Stimulated activated CD8-positive, alpha-beta memory T cell treated with anti-CD3 and anti-CD28 coated beads, Interleukin-4, amount 100 ng/mL, for 1 hour (primary cell): ENCODE measurements at places on chromosomes 6 and 20.

DNA sequence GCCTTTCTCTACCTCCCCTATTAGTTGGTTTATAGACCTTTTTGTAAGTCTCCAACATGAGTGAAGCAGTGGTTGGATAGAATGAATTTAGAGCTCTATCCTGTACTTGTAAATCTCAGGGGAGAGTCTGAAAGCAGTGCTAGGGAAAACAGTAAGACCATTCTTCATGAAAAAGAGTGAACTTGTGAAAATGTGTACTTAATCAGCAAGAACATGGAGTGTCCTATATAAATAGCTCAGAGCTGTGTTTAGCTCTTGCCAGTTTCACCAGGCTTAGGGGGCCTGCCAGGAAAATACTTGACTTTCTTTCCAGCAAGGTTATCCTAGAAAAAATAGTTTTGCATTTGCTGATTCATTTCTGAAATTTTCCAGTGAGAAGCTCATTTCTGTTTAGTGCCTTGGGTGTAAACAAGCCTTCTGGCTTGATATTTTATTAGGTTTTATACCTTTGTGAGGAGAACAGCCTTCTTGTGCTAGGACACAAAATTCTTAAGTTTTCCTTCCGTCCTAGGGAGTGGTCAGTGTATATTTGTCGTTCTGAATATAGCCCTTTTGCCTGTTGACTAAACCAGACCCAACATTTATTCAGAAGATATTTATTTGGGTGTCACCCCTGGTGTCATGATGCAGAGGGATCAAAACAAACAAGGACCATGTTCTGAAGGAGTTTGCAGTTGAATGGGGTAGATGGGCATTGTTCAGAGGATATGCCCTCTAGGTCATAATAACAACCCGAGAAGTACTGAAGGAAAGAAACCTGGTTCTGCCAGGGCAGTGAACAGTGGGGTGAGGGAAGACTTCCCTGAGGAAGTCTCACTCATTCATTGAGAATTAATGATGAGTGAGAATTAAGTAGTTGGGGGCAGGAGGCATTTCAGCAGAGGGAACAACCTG, 7.6 kb downstream of the ARFGEF2 start:
- no peak for DNase-seq

GRCh38 chr6:165059032-165059431, 250.4 kb downstream of the C6orf118 start:
- DNase-seq, result no peak

GRCh38 chr6:692356-692851, 535 bp downstream of the EXOC2 start:
- peak; percentile 56 for DNase-seq

DNA sequence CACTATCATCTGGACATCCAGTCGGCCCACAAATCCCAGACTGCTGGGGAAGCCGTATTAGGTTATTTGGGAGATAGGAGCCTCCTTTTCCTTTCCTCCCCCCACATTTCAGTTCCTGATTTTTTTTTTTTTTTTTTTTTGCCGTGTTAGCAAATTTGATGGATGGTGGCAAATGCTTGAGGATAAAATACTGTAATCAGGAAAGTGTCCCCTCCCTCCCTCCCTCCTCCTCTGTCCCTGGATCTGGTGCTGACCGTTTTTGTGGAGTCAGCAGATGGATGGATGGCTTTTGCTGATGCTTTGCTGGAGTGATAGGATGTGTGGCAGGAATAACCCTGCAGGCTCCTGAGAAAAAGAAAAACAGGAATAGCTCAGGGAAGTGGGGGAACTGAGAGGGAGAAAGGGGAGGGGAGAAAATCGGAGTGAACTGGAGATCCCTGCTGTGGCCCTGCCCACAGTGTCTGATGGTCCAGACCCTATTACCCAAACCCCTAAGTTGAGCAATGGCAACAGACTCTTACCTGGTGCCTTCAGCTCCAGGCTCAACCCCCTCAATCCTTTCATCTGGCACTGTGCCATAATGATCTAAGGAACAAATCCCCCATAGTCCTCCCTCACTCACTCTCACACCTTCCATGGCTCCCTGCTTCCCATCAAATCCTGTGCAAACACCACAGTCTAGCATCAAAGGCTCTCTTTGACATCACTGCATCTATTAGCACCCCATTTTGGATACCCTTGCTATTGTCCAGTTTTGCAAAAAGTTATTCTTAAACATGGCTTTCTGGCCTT, 277.3 kb upstream of the CHD6 start:
- no peak for DNase-seq

GRCh38 chr6:166169549-166170421, 2.1 kb upstream of the TBXT start:
- no peak for DNase-seq

DNA sequence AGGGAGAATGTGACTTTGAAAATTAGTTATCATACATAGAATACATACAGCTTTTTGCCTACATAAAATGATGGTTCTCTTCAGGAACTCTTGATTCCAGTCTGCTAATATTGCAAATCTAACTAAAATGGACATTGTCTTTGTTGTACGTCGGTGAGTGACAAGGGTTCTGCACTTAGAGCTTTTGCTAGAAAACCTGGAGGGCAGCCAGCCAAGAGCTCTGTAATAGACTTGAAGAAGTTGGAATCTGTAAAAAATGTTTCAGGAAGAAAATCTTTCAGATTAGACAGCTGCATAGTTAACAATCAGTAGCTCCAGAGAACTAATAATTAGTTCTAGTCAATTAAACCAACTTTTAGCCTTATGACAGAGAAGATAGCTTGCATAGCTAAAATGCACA, 138.3 kb downstream of the FLRT3 start:
- DNase-seq, result no peak

GRCh38 chr20:4369119-4369797, 352.5 kb upstream of the PRND start:
- DNase-seq, result no peak

- no peak for DNase-seq
Observed at GRCh38 chr6:160883560-160883959, 108.0 kb upstream of the MAP3K4 start.

DNA sequence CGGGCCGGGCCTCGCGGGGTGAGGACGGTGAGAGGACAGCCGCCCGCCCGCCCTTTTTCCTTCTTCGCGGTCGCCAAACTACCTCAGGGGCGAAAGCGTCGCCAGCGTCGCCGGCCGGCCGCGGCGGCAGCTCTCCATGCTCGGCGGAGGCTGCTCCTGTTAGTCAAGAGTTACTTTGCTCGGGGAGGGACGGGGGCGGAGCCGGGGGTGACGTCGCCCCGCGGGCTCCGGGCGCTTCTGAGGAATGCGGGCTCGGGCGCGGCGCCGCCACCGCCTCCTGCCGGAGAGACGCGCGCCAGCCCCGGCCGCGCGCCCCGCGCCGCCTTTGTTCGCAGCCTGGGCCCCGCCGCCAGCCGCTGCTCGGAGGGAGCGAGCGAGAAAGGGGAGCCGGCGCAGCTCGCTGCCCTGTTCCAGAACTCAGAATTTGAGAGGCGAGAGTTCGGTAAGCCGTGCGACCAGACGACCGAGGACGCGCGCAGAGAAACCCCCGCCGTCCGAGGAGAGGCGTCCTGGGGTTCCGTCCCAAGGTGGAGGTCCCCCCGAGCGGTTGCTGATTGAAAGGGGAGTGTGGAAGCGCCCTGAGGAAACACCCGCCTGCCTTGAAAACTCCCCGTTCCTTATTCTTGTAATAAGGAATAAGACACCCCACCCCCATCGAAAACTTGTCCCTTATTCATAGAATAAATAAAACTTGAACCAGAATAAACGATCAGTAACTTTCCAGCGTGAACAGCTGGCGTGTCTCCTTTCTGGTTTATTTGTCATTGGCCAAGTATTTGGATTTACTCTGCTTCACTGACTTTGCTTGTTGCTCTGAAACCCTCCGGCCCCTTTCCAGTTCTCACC, at the start of gene PTPRK:
Gene PTPRK (minus strand): TSS at position 164 of the 846 bp plus-strand sequence. CDS start 241 bp downstream, outside the sequence.
- DNase-seq, result peak; percentile 73

GRCh38 chr6:56947924-56948323, 7.0 kb upstream of the BEND6 start:
- no peak for DNase-seq

DNA sequence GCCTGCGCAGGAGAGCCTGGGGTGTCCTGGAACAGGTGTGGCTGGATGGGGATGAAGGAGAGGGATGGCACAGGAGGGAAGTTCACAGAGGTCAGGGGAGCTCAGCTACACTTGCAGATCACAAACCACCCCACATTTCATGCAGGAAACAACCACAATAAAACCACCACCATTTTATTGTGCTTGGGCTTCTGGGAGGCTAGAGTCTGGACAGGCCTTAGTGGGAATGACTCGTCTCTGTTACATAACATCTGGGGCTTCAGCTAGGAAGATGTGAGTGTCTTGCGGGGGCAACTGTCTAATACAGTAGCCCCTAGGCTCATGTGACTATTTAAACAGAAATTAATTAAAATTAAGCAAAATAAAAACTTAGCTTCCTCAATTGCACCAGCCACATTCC, 33.4 kb downstream of the SNX5 start:
- no peak for DNase-seq

GRCh38 chr20:31841928-31842327, 3.5 kb downstream of the FOXS1 start:
- DNase-seq, result no peak

DNA sequence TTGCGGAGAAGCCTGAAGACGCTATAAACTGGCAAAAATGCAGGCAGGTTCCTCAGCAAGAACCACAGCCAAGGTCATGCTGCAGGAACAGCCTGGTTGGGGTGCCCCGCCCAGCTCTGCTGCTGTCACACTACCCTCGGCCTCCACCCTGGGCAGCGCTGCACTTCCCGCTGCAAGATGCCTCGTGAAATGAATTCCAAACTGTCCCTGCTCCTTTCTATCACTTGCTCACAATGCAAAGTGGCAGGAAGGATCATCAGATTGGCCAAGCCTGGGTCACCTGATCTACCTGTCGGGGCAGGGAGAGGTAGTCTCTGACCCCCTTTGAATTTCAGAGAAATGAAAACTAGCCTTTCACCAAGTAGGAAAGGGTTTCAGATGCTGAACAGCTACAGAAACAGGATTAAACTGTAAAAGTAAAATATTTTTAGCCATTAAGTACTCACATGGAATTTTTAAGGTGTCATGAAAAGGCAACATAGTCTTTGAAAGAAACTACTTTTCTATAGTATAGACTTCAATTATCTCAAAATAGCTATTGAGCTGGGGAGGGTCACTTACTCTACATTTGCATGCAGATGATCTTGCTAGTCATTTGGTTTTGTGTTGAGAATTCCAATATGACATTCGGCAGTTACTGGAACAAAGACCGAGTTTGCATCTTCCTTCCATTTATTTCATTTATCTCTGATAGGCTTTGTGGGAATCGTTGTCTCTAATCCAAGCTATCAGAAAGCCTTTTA, 236.4 kb upstream of the ASCC3 start:
- no peak for DNase-seq

GRCh38 chr20:20207291-20207690, 155.0 kb downstream of the CFAP61 start:
- DNase-seq, result no peak

DNA sequence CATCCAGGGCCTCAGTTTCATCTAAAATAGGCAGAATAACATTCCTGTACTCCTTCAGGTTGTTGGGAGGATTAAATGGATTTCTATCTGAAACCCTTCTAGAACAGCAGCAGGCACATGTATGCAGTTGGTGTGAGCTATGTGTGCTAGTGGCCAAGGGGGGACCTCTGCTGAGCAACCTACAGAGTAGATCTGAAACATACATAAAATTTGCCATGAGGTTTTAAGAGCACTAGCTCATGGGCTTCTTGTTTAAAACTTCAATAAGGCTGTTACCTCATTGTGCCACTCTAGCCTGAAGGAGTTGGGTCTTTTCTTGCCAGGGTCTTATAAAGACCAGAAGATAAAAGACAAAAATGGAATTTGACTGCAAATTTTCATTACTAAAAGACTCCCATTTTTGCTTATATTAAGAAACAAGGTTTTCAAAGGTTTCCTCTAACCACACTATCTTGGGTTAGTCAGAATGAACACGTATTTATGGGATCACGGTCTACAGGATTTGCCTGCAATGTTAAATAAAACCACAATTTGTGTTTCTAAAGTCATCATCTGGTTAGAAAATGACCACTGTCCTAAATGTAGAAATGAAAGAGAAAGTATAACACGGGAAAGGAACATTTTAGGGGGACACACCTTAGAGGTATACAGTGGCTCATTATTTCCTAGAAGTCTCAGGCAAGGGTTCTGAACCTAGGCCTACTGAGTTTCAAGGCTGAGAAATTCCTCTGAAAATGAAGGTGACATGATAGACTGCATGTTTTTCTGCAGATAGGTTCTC, 144.9 kb upstream of the OLIG3 start:
- DNase-seq, result no peak

- DNase-seq, result no peak
Observed at GRCh38 chr6:101722991-101723579, 329.6 kb downstream of the GRIK2 start.

- DNase-seq, result peak; percentile 17
Observed at GRCh38 chr6:137033828-137034227, 10.9 kb downstream of the IL20RA start.

GRCh38 chr6:50093116-50093937, 43.6 kb upstream of the DEFB112 start:
- DNase-seq, result no peak

DNA sequence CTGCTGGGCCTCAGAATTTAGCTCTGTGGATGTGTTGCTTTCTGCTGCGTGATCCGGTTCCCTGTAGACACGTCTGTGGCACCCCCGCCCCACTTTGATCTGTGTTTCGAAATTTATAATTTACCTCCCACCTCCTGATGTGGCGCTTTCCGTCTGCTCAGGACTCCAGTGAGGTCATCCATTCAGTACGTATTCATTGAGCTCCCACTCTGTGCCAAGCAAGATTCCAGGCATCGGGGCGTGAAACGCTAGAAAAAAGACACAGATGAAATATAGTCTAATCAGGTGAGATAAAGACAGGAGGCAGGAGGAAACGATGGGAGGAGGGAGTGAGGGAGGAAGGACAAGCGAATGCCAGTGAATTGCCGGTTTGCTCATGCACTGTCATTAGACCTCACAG, 431.9 kb upstream of the SULF2 start:
- DNase-seq, result no peak

DNA sequence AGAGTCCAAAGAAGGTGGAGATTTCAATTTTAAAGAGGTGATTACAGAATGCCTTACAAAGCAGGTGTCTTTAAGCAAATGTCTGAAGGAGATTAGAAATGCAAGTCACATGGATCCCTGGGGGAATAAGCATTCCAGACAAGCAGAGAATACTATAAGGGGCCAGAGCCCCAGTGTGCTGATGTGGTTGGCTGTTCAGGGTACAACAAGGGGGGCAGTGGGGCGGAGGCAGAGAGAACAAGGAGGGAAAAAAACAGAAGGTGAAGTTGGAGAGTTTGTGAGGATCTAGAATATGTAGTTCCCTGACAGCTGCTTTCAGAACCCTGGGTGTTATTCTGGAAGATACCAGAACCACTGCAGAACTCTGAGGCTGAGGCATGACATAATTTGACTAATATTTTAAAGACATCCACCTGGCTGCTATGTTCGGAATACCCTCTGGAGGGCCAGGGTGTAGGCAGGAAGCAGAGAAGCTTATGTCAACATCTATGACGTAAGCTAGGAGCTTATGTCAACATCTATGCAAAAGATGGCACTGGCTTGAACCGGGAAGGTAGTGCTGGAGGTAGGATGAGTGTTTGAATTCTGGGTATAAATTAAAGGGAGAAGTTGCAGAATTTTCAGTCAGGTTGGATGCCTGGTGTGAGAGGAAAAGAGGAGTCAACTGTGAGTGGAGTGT, 276.3 kb upstream of the AGPAT4 start:
- no peak for DNase-seq

GRCh38 chr6:52725535-52726192, 37.6 kb downstream of the GSTA2 start:
- DNase-seq, result no peak
